ENCODE measurements at places on chromosomes 5 and 9.

- DNase-seq: no peak
Observed at GRCh38 chr5:82938901-82939725, 138.1 kb downstream of the TMEM167A start.

DNA sequence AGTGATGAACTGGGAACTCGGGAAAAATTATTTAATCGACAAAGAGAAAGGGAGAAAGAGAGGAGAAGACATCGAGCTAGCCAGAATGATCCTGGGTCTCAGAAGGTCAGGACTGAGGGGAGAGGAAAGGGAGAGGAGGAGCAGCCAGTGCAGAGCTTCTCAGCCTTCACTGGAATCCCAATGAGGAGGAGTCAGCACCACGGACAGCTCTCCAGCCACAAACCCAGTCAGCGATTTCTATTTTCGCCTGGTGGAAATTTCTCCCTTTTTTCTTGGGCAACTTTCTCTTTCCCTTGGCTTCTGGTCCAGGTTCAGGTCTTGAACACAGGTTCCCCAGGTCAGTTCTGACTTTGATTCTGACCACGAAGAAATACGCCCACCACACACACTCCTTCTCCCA lies 1.6 kb upstream of the BRINP1 start:
- no peak for DNase-seq

DNA sequence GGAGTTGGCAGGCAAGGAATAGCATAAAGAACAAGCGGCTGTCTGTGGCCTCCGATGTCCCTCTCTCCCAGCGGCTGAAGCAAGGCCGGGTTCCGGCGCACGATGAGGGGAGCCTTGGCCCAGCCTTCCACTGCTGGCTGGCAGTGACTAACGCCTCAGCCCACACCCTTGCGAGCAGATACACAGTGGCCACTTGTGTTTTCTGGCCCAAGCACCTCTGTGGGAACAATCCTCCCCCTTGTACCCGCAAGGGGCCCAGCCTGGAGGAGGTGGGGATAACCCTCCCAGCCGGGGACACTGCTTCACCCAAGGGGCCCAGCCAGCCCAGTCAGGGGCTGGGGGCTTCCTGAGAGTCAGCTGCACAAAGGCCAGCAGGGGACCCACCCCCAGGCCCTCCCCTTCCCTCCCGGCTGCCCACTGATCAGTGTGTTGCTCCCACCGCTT lies 23.2 kb downstream of the STK10 start:
- no peak for DNase-seq

- no peak for DNase-seq
Observed at GRCh38 chr5:57662991-57663390, 180.4 kb upstream of the ACTBL2 start.

GRCh38 chr5:24232929-24233498 lies 411.8 kb downstream of the CDH10 start:
- DNase-seq: no peak

DNA sequence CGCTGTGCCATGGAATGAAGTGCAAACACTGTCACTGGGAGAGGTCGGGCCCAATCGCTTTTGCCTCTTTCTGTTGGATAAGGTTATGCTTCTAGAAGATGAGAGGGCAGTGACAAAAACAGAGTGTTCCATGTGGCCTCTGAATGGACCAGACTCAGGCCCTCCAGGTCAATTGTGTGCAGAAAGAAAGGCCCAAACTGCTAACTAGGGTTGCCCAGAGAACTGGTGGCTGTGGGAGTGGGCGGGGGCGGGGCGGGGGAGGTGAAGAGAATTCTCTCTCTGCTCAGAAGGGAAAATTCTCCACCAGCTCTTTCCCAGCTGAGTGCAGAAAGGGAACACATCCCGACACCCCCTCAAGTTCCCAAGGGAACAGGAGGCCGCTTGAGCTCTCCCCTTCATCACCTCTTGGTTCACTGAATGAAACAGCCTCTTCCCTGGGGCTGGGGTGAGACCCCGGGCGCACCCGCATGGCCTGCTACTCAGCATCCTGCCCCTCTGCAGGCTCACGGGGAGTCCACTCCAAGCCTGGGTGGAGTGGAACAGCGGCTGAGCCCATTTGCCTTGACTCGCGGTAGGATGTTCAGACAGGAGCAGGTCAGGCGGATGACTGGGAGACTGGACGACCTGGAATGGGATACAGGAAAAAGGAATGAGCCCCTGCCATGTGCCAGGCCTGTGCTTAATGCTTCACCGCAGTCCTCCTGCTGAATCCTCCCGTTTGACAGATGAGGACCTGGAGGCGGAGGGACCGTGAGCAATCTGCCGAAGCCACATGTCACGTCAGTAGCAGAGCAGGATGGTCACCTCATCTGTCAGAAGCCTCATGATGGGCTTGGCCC lies 93.8 kb upstream of the FANCC start:
- DNase-seq: no peak

DNA sequence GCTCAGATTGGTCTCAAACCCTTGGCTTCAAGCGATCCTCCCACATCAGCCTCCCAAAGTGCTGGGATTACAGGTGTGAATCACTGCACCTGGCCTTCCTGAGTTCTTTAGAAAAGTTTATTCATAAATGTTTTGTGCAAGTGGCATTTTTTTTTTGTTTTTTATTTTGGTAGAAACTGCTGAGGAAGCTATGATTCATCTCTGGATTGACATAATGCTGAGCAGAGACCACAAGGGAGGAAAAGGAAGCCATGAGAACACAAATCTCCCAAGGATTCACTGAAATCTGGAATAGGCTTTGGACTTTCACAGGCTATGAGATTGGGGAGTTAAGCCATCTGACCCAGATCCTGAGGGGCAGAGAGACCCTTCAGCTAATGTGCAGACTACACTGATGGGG lies 3.4 kb upstream of the SLC46A2 start:
- DNase-seq: no peak

DNA sequence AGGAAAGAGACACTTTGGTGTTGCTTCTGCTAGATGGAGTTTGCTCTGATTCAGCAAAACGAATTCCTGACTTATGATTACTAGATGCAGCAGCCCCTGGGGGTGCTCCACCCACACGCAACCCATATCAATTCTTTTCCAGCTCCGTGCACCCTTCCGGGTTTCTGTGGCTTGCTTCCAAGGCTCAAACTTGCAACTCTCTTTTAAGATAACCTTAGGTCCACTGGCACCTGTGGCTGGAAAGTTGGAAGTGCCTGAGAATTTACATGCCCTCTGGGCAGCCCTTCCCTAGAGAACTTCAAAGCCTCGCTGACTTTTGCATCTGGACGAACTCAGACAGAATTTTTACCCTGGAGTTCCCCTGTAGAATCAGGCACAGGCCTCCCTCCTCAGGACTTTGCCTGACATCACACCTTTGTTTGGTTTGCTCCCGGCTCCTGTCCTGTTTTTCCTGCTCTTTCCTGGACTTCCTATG lies 224.9 kb downstream of the SNX18 start:
- no peak for DNase-seq

DNA sequence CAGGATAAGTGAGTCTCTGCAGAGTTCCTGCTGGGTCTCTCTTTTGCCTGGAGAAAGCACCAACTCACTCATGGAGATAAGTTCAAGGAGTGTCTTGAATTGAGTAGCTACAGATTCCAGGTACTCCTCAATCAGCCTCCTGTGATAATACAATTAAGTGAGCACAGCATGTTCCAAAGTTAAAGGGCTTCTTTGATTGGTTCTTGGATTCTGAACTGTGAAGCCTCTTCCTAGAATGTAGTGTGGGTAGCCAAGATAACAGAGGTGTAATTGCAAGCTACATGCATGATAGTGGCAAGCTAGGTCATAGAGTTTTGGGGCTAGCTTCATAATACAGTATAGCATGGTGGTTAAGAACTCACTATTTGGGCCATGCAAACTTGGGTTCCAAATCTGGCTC lies 23.2 kb upstream of the CARNMT1 start:
- DNase-seq: no peak

DNA sequence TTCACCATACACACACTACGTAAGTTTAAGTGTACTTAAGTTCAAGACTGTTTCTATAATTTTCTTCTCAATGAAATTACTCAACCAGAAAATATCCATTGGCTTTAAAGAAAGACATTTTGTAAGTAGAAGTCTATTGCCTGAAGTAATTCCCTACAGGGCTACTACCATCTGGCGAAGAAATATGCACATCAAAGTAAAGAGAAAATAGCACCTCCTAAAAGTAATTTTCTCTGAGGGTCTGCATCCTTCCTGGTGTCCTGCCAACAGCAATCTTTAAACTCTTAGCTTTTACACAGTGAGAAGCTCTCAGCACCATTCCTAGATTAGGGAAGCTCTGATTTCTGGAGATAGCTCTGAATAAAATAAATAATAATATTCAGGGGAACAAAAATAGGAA lies 498.5 kb upstream of the TYRP1 start:
- DNase-seq: no peak

DNA sequence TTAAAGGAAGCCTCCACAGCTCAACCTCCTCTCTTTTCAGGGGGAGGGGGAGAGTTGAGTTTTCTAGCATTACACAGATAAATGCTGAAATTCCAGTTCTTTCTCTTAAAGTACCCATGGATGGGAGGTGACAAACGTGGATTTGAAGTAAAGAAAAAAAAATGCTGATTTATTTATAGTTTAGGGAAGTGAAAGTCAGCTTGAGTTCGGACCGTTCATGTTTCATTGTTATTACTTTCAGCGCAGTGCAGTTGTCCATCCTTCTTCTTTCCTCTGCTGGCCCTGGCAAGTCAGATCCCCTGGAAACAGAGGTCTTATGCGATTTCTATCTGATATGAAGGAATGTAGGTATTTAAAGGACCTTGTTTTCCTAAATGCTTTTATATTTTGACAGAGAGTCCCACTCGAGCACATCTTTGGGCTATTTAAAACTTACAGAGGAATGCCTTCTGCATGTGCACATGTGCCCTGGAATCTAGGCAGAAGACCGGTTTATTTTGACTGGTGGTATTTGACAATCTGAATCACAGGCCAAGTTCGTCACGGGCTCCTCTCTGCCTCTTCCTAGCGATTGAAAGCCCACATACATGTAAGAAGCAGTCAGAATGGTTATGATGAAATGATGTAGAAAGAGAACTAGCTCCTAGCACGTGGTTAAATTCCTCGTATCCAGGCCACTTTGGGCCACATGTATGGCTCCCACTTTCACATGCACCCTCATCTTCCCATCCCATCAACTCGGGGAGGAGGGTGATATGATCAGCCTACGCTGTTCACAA lies 385.2 kb upstream of the KLF4 start:
- DNase-seq: no peak

DNA sequence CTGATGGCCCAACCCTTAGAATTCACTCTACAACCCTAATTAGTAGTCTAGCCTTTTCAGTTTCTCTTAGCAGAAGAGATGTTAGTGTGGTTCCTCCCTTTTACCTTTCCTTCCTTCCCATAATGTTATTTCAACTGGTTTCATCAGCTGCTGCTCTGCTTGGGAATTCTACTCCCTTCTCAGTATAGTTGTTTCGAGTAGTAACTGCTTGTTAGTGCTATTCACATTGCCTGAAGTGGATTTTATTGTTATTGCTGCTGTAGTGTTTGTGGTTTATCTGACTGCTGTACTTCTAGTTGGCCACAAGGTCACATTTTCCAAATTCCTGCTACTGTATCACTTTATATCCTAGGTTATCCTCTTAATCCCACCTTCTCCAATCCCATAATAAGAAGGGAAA lies 29.7 kb downstream of the SMIM15 start:
- no peak for DNase-seq

- DNase-seq: no peak
Observed at GRCh38 chr5:82784521-82784920, 292.7 kb downstream of the TMEM167A start.

DNA sequence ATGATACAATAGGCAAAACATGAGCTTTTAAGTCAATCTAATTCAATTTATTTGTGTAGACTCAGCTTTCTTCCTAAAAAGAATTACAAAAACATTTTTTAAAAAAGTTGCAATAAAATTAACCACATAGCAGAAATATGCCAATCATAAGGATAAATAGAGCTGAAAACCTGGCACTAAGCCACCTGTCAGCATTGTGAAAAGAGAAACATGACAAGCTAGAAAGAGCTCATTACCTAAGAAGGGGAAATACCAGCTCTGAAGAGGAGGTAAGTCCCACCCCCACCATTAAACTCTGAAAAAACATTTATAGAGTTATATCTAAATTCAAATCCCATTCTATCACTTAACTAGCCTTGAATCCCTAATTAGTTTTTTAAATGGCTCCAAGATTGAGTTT lies 372.9 kb downstream of the OSTF1 start:
- DNase-seq: no peak

- no peak for DNase-seq
Observed at GRCh38 chr9:124780757-124781151, 3.8 kb downstream of the OLFML2A start.

- no peak for DNase-seq
Observed at GRCh38 chr9:134396258-134396742, 70.0 kb downstream of the RXRA start.

DNA sequence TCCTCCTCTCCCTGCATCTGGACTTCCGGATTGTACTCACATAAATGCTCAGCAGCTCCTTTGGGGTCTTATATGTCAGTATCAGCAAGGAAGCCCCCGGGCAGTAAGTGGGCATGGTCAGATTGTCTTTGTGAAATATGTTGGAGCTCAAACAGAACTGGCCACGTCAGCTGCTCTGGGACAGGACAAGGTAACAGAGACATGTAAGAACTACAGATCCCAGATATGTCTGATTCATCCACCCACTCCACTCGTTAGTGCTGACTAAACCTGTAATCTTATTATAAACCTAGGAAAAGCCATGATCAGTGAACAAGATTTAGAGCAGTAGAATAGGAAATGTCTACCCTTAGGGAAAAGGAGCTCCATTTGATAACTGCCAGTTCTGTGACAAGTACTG lies 561.8 kb downstream of the CETN3 start:
- no peak for DNase-seq

GRCh38 chr5:92907938-92908606 lies 672.9 kb downstream of the NR2F1-AS1 start:
- DNase-seq: no peak

DNA sequence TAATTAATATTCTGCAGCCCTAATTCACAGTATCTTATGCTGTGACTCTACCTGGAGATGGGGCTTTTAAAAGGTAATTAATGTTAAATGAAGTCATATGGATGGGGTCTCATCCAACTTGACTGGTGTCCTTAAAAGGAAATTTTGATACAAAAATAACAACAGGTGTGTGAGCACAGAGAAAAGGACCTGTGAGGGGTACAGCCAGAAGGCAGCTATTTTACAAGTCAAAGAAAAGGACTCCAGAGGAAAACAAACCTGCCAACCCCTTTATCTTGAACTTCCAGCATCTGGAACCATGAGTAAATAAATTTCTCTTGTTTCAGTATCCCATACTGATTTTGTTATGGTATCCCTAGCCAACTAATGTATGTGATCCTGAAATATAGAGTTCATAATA lies 250.3 kb downstream of the TMEM232 start:
- no peak for DNase-seq

GRCh38 chr9:119852390-119852789 lies 483.2 kb upstream of the BRINP1 start:
- DNase-seq: no peak

- no peak for DNase-seq
Observed at GRCh38 chr5:136192526-136193321, at the start of gene SMIM32. Gene SMIM32 (minus strand): TSS chr5:136193162. CDS start chr5:136192524, 638 bp downstream.
